ENCODE measurements at places on chromosomes 4 and X.

DNA sequence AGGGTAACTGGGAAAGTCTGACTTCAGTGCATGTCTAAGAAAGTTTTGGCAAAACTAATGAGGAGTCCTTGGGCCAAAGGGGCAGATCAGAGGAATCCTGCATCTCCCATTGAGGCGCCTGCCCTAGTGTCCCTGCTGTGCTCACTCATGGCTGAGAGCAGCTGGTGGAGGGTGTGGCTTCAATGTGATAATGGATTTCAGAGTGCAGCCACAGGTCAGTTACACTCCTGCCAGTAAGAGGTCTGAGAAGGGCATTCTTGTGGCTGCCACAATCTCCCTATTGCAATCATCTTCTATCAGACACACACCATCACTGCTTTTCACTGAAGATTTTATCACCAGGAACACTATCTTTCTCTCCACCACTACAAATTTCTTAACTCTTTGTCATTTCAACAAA lies 457.1 kb downstream of the MID1IP1 start:
- peaks cover 9% of the 10 kb centered on the region for H3K27me3 ChIP-seq
- no peaks in the 10 kb centered on the region for H3K4me1 ChIP-seq
- no peak overlapping the region for H3K27ac ChIP-seq
- no peak for DNase-seq

DNA sequence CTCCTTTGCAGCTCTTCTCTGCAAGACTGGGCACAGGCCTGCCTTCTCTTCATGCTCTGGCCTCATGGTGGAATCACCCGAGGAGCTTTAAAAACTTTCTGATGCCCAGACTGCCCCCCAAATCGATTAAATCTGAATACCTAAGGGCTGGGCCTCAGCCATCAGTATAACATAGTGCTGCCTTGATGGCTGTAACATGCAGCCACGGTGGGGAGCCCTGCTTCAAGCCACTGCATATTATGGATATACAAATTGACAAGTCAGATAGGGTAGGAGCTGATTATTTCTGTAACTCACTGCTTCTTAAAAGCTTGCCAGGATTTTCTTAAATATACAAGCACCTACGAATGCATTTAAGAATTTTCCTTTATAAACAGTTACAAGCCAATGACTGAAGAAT lies 40.5 kb downstream of the GPM6B start:
- peaks cover 17% of the 10 kb centered on the region for H3K4me1 ChIP-seq
- no peak overlapping the region for H3K4me3 ChIP-seq
- no peak for DNase-seq
- H3K27me3 ChIP-seq, result no peaks in the 10 kb centered on the region

DNA sequence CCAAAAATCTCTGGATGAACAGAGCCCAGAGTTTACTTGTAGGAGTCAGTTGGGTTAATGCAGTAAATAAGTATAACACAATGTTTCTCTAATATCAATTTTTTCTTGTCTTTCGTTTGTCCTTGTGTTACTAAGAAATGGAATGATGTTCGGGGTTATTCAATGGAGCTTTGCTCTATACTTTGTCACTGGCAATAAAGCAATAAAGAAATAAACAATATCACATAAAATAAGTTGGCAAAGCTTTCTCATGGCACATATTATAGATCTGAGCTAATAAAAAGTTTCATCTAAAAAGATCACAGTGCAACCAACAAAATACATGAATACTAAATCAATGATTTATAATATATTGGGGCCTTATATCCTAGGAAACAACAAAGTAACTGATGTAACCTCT lies 32.7 kb downstream of the INPP4B start:
- DNase-seq, result no peak
- H3K27ac ChIP-seq, result no peak overlapping the region

DNA sequence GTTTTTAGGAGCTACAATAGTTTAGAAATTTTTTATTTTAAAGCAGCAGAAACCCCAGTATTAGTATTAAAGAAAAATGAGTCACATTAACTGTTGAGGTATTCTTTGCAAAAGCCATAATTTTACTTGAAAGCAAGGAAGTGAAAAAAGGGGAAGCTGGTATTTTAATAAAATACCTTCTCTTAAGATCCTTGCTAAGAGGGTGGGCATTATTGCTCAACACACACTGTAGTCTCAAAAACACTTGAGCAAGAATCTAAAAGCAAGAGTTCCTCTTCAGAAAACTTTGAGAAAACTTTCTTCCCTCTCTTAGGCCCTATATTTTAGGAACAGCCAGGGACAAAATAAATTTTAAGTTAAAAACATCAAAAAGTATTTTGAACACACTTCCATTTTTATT lies 259.4 kb upstream of the DIAPH2 start:
- no peak overlapping the region for H3K4me3 ChIP-seq
- no peak overlapping the region for H3K27ac ChIP-seq
- H3K36me3 ChIP-seq, result no peaks in the 10 kb centered on the region
- DNase-seq, result no peak
- no peaks in the 10 kb centered on the region for H3K27me3 ChIP-seq
- no peaks in the 10 kb centered on the region for H3K4me1 ChIP-seq

DNA sequence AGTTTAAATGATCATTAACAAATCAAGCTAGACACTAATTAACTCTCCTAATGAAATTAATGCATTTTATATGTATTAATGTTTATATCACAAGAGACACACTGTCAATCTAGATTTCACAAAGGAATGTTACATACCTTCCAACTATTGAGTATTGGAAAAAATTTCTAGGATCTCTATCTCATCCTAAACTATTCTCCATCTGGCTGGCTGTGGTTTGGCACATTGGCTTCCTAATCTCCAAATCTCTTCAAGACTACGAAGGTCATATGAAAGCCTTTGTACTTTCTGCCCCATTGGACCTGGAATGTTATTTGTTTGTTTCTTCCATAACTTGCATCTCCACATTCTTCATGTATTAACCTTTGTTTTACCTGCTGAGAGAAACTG lies 1160.0 kb downstream of the ADGRL3 start:
- H3K36me3 ChIP-seq, result no peaks in the 10 kb centered on the region
- H3K27ac ChIP-seq, result no peak overlapping the region
- H3K27me3 ChIP-seq, result no peaks in the 10 kb centered on the region

- no peaks in the 10 kb centered on the region for H3K4me1 ChIP-seq
- peak; percentile 5 for DNase-seq
- H3K4me3 ChIP-seq, result no peak overlapping the region
- no peaks in the 10 kb centered on the region for H3K27me3 ChIP-seq
- no peaks in the 10 kb centered on the region for H3K36me3 ChIP-seq
- H3K27ac ChIP-seq, result no peak overlapping the region
Observed at GRCh38 chr4:146916479-146917076, 29.1 kb downstream of the TTC29 start.

GRCh38 chr4:159267869-159268285 lies 165.0 kb downstream of the RAPGEF2 start:
- DNase-seq, result no peak
- no peaks in the 10 kb centered on the region for H3K36me3 ChIP-seq
- no peak overlapping the region for H3K4me3 ChIP-seq

- H3K27ac ChIP-seq, result no peak overlapping the region
- H3K4me1 ChIP-seq, result peaks cover 7% of the 10 kb centered on the region
- no peaks in the 10 kb centered on the region for H3K36me3 ChIP-seq
- H3K27me3 ChIP-seq, result no peaks in the 10 kb centered on the region
- no peak overlapping the region for H3K4me3 ChIP-seq
Observed at GRCh38 chr4:27187786-27188185, 327.1 kb downstream of the STIM2 start.
